Stimulated activated CD8-positive, alpha-beta memory T cell treated with anti-CD3 and anti-CD28 coated beads, Interleukin-4, amount 100 ng/mL, for 1 hour (primary cell): ENCODE measurements at places on chromosomes 5 and 9.

GRCh38 chr5:38724301-38725030 is 121.3 kb upstream of the OSMR start:
- no peak for DNase-seq

DNA sequence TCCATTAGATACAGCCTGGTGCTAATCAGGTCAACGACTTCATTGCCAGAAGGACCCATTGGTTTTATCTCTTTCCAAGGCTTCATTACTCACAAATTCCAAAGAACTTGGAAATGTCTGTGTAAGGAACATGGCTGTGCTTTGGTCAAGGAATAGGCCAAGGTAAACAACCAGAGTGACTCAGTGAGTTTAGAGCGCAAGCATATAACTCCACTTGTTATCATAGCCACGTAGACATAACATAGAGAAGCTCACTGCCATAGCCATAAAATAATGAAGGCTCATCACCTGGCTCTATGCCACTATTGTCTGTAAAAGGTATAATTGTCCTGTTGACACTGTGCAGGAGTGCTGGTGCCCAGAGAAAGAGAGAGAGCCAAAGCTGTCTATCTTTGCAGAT is 139.3 kb upstream of the PLCXD3 start:
- no peak for DNase-seq

- no peak for DNase-seq
Measured at GRCh38 chr9:134273647-134274046, 52.6 kb upstream of the RXRA start.

GRCh38 chr9:20551835-20552234 is 70.5 kb downstream of the MLLT3 start:
- DNase-seq: no peak

DNA sequence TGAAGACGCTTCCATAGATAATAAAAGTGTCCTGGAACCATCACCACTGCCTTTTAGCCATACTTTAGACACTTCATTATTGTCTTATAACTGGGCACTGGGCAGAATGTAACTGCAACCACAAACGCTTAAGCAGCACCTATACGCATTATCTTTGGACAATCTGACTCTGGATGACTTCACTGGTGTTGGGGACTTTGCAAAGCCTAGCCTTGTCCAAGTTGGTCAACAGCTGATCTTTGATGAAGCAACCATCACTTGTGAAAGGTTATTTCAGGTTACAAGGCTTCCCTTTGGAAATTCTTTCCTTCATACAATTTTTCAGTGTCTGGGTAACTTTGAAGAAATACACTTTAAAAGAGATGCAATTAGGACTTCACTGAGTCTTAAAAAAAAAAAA is 77.8 kb upstream of the ZNF462 start:
- DNase-seq: no peak

- no peak for DNase-seq
Measured at GRCh38 chr5:169997798-169998197, 17.5 kb upstream of the INSYN2B start.

GRCh38 chr5:59709346-59709821 is 184.1 kb downstream of the PDE4D start:
- DNase-seq: no peak

DNA sequence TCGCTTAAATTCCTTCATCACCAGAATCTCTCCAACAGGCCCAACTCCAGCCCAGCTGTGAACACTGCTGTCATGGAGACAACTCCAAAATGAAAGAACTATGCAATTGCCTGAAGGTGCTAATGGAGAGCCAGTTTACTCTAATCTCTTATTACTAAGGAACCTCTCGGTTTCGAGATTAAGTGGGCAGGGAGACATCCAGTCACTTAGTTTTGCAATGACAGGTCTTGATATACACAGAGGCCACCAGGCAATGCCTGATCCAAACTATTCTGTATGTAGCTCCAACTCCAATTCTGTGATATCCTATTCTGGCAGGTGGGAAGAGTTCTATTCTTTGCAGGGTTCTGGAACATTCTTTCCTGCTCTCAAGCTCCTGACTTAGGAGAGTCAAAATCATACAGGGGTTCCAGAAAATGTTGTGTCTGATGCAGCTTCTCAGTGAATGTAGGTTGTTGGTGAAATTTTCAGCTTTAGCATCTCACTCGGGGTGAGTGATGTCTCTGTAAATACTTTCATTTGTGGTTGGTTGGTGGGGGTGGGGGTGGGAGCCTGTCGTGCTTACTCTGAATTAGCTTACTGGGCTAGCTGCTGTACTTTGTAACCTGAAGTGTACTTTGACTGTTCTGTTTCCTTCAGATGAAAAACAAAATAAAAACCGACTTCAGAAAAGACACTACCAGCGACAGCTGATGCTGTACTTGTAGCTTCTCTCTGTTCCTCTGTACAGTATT is 170.9 kb downstream of the PALM2AKAP2 start:
- no peak for DNase-seq

DNA sequence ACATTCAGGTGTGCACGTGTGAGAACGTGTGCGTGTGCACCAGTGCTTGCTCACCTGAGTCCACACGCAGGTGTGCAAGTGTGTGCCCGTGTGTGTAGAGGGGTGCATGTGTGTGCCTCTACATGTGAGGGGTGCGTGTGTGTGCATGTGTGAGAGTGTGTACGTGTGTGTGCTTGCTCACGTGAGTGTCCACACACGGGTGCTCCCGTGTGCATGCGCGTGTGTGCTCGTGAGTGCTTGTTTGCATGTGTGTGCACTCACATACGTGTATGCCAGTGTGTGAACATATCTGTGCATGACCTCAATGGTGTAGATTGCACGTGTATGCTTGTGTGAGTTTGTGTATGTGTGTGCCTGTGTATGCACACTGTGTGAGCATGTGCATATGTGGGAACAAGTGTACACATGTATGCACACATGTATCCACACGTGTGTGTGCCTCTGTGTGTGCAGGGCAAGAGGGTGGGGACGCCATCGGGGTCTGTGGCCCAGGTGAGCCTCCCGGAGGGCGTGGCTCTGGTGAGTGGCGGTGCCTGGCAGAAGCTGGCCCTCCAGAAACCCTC is 40.6 kb upstream of the NOTCH1 start:
- DNase-seq: no peak

GRCh38 chr9:69542942-69543704 is 129.0 kb downstream of the APBA1 start:
- DNase-seq: no peak

GRCh38 chr5:65981548-65981947 is 55.2 kb downstream of the ERBIN start:
- no peak for DNase-seq

DNA sequence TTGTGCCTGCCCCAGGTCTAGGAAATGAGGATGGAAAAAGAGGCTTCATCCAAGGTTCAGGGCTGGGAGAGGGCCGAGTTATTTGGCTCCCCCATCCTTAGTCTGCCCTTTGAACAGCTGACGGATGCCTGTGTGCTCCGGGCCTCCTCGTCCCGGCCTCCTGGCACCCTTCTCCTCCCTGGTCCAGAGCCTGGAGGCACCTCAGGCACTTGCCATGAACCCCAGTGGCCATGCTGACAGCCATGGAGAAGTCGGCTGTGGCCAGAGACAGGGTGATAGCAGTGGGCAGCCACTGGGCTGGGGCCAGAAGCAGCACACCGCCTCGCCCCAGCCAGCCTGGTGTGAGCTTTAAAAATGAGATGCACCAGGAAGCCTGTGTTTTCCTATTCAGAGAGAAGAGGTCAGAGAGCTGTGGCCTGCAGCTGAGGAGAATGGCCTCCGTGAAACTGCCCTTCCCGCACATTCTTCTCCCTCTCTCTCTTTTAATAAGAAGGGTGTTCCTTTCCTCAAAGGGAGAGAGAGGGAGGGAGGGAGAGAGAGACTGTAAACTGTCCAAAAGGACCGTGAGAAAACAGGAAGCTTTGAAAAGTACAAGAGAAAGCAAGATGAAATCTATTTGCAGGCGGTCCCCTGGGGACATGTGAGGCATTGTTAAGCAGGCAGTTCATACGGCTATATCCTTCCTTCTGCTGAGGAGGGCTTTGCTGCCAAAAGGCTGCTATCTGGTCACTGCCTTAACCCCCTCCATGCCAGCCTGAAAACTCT is 55.3 kb downstream of the ZNF366 start:
- no peak for DNase-seq

DNA sequence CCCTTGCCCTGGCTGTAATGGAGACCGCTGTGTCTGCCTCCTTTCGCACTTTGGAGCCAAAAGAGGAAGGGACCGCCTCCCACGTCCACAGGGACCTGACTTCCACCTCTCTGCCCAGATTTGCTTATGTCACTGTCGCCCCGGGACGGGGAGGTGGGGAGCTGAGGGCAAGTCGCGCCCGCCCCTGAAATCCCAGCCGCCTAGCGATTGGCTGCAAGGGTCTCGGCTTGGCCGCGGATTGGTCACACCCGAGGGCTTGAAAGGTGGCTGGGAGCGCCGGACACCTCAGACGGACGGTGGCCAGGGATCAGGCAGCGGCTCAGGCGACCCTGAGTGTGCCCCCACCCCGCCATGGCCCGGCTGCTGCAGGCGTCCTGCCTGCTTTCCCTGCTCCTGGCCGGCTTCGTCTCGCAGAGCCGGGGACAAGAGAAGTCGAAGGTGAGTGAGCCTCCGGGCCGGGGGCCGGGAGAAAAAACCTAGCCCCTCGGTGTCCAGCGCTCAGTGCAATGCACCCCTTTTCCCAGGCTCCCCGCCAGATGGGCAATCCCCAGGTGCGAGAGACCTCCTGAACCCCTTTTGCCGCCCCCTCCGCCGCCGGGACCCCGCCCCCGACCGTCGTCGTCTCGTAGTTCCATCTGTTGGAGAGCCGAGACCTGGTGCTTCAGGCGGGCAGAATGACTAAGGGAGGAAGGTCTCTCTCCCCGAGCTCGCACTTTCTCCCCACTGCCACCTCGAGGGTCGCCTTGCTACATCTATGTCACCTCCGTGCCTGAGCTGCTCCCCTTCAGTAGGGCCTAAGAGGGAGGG is at the start of gene GPX3:
Gene GPX3 (plus strand): TSS at position 288 of the 807 bp plus-strand sequence. CDS start 64 bp downstream, at position 352.
- no peak for DNase-seq

GRCh38 chr5:15835514-15835913 is 335.5 kb downstream of the FBXL7 start:
- no peak for DNase-seq

DNA sequence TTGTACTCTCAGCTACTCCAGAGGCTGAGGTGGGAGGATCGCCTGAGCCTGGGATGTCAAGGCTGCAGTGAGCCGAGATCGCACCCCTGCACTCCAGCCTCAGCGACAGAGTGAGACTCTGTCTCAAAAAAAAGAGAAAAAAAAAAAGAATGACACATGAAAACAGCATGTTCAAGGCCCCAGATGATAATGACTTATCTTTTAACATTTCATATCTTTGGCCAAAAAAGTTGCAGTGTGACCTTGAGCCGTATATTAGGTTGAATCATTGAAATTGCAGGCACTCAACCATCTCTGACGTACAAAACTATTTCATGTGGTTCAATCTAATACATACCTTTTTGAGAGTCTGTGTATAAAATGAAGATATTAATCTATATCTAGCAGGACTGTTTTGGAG is 79.1 kb upstream of the CPEB4 start:
- no peak for DNase-seq

DNA sequence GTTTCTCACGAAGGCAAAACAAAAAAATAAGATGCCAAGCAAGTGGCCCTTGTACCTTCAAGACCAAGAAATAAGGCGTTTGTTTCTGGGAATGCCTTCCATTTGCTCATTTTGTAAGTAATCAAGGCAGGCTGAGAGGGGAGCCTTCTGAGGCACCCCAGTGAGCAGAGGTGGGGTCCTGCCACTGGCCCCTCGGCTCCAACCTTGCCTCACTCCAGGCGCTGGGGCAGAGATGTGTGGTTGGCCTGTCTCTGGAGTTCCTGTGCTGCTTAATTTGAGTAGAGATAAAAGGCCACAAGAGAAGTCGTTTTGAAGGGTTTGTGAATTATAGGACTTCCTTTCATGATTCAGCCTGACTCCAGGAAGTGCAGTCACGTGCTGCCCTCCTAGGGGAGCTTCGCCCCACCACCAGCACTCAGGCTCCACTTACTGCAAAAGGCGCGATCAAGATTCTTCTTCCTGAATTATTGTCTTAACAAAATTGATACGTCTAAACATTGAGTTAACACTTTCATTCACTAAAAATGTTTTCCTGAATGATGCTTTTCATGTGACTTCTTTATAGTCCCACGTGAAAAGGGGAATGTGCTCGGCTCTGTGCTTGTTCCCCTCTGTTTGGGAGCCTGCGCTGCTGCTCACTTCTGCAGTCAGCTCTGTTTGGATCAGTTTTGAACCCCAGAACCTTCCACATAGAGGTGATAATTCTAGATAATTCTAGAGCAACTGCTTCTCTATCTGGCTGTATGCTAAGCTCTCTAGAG is 13.7 kb downstream of the SYK start:
- DNase-seq: no peak

GRCh38 chr9:79257228-79257781 is 314.5 kb upstream of the TLE4 start:
- DNase-seq: no peak

DNA sequence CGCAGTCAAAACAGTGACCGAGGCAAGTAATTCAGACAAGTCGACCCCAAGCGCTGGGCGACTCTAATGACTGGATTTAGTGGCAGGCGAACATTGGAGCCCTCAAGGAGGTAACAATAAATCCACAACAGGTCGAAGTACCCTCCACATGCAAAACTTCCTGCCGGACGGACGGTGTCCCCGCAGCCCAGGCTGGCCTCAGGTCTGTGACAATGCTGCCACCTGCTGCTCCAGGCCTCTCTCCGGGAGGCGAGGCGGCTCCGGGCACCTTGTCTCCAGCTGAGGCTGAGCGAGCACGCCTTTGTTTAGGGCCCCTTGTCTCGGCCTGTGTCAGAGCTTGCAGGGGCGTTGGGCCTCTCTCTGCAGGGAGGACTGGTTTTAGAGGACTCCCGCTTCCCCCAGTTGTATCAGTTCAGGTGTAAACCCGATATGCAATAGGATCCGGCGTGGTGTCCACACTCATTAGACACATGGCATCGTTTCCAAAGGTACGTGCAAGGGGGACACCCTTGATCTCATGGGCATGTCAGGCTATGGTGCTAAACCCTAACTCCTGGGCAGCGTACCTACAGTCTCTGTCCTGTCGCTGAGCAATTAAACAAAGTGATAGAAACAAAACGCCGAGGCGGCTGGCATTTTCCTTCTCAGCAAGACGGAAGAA is 628.0 kb upstream of the ADAMTS16 start:
- no peak for DNase-seq

DNA sequence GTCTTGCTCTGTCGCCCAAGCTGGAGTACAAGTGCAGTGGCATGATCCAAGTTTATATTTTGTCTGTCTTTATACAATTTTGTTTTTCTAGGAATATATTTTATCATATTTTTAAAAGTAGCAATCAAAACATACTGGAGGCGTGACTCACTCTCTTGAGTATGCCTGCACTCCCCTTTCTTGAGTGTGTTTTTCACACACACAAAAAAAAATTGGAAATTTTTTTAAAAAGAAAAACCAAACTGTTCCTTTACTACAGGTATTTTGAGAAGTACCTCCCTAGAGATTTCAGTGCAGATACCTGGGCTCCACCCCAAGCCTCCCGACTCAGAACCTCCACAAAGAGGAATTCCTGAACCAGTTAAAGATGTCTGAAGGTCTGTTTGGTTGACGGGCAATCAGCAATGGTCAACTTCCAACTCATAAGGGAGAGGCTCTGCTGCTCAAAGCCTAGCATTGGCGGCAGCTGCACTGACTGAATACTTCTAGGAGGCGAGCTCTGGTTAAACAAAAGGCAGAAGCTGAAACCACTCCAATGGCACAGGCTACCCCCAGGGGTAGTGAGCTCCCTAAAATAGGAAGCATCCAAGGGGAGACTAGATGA is 27.4 kb downstream of the PDE6A start:
- DNase-seq: no peak

GRCh38 chr9:130165579-130165978 is 6.6 kb upstream of the NCS1 start:
- DNase-seq: no peak

- no peak for DNase-seq
Measured at GRCh38 chr9:98763986-98764745, 32.2 kb downstream of the ANKS6 start.
